Posterior vena cava (tissue), 2 donors: ENCODE measurements at places on chromosomes 5 and 9.

DNA sequence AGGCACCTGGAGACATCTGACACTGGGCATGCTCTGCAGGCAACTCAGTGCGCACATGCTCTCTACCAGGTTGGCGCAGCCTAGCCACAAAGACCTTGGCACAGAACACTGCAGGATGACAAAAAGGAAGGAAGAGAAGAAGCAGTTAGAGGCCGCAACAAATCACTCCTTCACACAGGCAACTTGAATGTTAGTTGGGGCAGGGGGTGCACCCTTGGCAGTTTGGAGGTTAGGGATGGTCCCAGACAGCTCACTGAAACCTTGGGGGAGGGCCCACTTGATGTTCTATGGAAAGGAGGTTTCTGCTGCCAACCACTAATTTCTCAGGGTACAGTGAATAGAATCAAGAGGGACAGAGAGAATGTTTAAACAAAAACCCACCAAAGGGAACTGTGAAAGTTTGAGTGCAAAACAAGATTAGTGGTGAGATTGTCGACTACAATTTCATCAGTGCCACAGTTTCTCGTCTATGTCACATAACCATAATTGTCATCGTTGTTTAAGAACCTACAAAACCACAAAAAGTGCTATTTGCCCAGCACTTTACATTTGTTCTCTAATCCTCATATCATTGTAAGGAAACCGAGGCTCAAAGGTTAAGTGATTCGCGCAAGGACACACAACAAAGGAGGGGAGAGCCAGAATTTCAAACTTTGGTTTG lies 48.7 kb downstream of the FBXW11 start:
- DNase-seq = no peak

DNA sequence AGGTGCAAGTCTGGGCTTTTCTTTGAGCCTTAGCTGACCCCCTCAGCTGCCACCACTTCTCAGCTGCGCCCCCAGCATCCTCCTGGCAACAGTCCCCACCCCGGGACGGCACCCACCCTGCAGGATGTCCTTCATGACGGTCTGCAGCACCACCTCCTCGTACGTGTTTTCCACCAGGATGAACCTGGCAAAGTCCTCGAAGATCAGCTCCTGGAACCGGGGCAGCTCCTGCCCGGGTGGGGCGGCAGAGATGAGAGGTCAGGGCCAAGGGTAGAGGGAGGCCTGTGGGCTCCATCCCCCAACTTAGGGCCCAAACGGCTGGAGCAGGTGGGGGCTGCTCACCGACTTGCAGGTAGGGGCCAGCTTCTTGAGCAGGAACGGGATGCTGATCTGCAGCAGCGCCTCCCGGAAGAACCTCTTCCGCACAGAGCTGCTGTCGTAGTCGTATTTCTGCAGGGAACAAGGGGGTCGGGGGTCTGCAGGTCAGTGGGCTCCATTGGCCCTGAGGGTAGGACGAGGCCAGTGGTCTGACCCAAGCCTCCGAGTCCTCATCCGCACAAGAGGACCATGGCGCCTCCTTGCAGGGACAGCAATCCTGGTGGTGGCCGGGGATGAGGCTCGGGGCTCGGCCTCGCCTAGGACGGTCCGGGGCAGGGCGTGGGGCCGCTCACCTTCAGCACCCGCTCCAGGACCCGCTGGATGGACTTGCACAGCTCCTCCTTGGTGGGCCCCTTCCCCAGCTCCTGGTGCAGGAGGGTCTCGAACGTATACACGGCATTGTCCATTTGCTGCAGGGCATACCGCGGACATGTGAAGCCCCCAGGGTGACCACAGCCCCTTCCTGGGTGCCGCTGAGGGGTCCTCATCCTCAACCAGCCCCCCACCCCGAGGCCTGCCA lies 56.7 kb downstream of the LRSAM1 start:
- peak; percentile 77 for DNase-seq

- DNase-seq = no peak
Observed at GRCh38 chr5:54415896-54416601, 39.5 kb upstream of the HSPB3 start.

DNA sequence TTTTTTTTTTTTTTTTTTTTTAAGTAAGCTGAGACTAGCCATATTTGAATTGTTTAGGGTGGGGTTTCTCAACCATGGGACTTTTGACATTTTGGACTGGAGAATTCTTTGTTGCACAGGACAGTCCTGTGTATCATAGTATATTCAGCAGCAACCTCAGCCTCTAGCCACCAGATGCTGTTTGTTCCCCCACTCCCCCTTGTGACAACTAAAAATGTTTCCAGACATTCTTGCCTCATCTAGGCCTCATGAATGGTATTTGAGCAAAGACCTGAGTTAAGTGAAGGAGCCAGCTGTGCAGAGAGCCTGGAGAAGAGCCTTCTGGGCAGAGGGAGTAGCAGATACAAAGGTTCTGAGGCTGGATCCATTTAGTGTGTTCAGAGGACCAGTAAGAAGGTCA lies 155.9 kb downstream of the SGCD start:
- DNase-seq = no peak

DNA sequence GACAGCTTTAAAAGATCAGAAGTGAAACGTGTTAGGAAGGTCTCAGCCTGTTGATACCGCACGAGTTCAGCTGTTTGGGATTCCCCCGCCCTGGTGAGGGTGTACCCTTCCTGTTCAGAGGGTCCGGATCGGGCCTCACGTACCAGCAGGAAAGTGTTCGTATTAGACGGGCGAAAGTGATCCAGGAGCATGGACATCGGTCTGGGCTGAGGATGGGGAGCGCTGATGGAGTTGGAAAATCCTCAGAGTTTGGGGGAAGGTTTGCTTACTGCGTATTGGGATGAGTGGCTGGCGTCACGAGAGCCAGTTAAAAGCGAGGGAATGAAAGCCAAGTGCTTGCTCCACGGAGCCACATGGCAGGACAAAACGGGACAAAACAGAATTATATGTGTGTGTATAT lies 47.4 kb downstream of the IRX2 start:
- DNase-seq = no peak

DNA sequence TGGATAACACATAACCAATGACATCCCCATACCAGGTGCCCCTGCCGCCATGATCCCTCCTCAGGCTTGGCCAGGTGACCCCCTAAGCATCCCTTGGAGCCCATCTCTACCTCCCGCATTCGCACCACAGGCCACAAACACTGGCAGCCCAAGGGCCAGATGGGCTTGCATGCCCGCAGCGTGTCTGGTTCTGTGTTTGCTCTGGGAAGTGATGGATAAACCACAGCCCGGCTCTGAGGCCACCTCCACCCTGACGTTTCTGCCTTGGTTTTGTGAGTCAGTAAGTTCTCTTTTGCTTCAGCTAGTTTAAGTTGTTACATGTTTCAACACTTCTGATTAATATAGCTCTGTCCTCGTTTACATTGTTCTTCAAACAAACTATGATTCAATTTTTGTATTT lies 172.4 kb upstream of the PHYKPL start:
- DNase-seq = peak; percentile 46

GRCh38 chr5:116459301-116459700 lies 115.3 kb downstream of the SEMA6A start:
- no peak for DNase-seq

DNA sequence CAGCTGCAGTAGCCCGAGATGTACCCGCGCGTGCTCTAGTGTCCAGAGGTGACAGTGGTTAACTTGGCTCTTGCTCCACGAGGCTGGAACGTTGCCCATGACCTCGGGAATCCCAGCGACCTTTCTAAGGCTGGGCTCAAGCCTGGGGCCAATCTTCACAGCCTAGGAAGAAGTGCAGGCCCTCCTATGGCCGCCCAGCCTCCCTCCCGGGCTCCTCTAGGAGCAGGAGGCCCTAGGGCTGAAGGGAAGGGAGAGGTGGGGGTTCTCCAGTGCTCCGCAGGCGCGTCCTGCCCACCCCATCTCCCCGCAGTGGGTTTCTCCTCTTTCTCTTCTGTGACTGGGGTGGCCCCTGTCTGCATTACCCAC lies 13.3 kb downstream of the NR2F1 start:
- DNase-seq = no peak

GRCh38 chr9:99029083-99029645 lies 75.7 kb upstream of the TGFBR1 start:
- no peak for DNase-seq

- DNase-seq = no peak
Observed at GRCh38 chr5:133410335-133410828, 202.0 kb downstream of the FSTL4 start.

GRCh38 chr9:4689021-4689420 lies 9.7 kb downstream of the CDC37L1 start:
- no peak for DNase-seq

GRCh38 chr5:135759149-135759784 lies 75.2 kb upstream of the SLC25A48 start:
- DNase-seq = no peak

- no peak for DNase-seq
Observed at GRCh38 chr5:146520731-146521130, 4.7 kb upstream of the GPR151 start.

GRCh38 chr5:108141676-108142075 lies 240.2 kb downstream of the FBXL17 start:
- DNase-seq = no peak

DNA sequence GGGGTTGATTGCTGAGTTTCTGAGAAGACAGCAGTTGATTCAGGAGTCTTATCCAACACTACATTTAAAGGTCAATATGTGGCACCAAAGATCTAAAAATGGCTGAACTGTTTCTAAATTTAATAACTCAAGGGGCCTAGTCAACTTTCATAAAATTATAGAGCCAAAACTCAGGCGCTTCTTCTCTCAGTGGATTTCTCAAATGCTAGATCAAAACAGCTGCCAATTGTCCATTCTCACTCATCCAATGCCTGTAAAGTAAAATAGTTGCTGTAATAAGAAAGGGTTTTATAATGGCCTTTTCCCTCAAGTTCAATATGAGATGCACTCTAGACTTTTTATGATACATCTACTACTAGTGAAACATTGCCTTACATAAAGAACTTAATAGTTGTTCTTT lies 26.5 kb downstream of the ADAMTSL1 start:
- no peak for DNase-seq

DNA sequence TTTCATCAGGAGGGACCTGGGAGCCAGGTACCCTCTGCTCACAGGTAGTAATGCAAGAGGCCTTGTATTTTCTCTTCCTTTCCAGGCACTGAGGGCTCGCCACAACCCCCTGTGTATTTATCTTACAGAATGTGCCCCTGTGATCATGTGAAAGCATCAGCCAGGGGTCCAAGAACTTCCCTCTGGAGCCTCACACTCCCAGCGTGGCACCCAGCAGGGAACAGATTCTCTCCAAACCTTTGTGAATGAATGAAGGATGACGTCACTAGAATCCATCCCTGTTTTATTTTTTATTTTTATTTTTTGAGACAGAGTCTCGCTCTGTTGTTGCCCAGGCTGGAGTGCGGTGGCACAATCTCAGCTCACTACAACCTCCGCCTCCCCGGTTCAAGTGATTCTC lies 107.3 kb upstream of the IER5L start:
- DNase-seq = no peak

GRCh38 chr9:88816141-88816540 lies 175.1 kb upstream of the S1PR3 start:
- no peak for DNase-seq

- no peak for DNase-seq
Observed at GRCh38 chr5:149285153-149285552, 13.5 kb downstream of the AFAP1L1 start.

GRCh38 chr9:126671381-126671831 lies 57.7 kb downstream of the LMX1B start:
- DNase-seq = no peak

DNA sequence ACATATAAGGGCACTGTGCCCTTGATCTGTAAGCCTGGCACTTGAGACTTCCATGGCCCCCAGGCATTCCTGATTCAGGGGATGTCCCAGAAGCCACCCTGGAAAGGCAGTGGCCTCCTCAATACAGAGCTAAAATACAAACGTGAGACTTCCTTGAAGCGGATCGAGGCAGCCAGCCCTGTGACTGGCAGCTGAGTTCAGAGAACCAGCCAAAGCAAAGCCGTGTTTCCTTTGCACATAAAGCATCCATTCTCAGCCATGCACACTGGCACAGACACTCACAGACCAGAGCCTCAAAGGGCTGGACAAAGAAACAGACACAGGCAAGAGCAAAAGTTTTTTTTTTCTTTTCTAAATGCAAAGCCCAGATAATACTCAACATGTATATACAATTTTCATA lies 18.8 kb upstream of the CPEB4 start:
- no peak for DNase-seq

DNA sequence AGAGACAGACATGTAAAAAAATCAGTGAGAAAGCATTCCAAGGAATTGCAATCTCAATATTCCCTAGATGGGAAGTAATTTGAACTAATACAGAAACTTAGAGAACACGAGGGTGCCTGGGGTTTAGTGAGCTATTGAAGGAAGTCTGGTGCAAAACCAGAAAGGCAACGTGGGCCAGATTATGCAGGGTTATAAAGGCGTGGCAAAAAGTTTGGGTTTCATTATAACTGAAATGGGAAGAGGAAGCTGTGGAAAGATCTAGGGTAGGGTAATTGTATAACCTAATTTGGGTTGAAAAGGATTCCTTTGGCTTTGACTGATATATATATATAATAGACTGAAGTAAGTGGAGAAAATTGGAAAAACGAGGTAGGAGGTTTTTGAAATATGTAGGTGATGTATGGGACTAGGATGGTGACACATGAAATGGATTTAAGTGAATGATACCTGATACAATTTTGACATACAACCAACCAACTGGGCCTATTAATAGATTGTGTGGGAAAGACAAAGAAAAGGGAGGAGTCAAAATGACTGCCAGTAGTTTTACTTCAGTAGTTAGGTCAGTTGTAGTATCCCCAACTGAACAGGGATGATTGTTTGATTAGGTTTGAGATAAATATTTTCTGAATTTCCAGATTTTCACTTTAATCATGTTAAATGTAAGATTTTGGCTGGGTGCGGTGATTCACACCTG lies 65.3 kb downstream of the FAM174A start:
- no peak for DNase-seq

- no peak for DNase-seq
Observed at GRCh38 chr9:107809871-107810460, 320.4 kb upstream of the KLF4 start.

- no peak for DNase-seq
Observed at GRCh38 chr9:33449715-33450114, 2.3 kb upstream of the AQP3 start.

DNA sequence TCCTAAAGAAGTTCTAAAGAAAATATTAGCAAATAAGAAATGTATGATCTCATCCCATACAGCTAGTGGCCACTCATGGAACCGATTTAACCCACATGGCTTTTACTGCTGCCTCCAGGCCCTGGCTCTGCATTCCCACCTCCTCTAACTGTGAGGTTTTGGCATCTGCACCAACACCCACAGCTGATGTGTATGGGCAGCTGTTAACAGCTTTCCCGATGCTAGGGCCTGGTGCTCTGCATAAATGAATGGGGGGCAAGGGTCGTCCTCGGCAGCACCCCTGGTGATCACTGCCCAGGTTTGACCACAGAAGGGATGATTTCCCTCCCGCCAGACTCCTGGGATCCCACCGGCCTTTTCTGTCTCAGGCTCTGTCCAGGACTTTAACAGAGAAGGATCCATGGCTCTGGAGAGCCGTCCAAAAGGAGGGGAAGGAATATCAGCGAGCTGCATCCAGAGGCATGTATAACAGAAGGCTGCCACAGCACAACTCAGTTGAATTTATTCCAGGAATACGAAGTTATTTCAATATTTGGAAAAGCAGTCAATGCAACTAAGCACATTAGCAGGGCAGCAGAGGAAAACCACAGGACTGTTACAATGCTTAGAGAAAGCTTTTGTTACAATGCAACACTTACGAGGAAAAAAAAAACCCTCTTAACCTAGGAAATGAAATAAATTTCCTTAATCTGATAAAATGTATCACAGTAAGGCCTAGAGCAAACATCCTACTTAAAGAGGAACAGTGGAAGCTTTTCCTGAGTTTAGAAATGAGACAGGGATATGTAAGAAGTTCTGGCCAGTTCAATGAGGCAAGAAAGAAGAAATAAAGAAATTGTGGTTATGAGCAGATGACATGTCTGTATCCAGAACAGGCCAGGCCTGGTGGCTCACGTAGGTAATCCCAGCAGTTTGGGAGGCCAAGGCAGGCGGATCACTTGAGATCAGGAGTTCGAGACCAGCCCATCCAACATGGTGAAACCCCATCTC lies 63.1 kb downstream of the NACC2 start:
- DNase-seq = no peak
